ENCODE measurements at places on chromosomes 7 and 10.

DNA sequence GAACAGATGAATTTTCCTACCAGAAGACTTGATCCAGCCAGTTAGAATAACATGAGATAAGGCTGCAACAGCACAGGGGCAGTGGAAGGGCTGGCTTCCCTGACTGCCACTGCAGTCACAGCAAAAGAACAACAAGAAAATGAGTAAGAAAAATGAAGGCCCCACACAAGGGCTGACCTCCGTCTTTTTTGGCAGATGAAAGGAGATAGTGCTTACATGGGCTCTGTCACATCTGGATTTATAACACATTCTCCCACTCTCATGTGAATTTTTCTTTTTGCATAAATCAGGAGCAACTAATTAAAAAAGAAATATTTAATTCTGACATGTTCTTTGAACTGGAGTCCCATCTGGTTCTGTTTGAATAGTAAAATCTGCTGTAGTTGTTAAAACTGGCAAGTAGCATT is 99.6 kb downstream of the NRP1 start:
- DNase-seq: no peak

- DNase-seq: no peak
Observed at GRCh38 chr10:101968940-101969321, 87.0 kb downstream of the ARMH3 start.

GRCh38 chr10:8316284-8316683 is 261.8 kb downstream of the GATA3 start:
- no peak for DNase-seq

GRCh38 chr7:113796557-113796956 is 122.3 kb downstream of the PPP1R3A start:
- DNase-seq: no peak

DNA sequence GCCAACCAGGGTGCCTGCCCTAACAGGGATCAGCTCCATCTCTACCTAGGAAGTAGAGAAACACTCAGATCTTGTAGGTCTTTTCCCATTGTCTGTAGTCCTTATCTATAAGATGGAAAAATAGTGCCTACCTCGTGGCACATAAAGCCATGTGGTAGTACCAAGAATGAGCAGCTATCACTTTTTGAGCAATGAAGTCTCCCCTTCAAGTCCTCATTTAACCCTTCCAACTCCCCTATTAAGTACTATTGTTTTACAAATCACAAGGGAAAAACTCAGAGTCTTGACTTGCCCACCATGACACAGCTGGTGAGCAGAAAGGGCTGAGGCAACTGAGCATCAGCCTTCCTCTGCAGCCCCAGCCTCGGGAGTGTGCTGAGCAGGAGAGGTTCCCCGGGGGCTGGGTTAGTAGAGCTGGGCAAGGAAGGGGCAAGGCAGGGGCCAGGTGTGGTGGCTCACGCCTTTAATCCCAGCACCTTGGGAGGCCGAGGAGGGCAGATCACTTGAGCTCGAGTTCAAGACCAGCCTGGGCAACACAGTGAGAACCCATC is 3.3 kb downstream of the FRAT2 start:
- DNase-seq: no peak

- DNase-seq: no peak
Observed at GRCh38 chr10:132112611-132113010, 46.9 kb downstream of the JAKMIP3 start.

DNA sequence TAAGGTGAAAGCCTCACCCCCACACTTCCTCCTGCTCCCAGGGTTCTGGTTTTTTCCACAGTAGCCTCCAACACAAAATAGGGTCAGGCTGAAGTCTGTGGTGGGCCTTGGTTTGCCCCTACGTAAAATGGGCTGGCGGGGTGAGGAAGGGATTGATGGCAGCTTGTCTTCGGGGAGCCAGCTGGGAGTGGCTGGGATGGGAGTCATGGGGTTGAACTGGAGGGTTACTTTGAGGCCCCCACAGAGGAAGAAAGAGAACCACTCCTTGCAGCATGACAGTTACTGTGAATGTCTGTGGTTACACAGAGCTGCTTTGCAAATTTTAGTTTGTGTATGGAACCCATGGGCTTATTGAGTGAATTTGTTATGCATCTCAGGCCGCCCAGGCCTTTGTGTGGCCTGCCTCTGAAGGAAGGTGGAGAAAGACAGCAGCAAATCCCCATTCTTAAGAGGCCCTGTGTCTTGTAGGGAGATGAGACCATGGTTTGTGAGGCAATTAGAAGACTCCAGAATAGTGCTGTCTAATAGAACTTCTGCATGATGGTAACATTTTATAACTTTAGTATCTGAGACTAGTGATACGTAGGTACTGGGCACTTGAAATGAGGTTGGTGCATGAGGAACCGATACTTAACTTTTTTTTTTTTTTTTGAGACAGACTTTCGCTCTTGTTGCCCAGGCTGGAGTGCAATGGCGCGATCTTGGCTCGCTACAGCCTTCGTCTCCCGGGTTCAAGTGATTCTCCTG is 8.1 kb downstream of the TRIM8 start:
- DNase-seq: no peak

DNA sequence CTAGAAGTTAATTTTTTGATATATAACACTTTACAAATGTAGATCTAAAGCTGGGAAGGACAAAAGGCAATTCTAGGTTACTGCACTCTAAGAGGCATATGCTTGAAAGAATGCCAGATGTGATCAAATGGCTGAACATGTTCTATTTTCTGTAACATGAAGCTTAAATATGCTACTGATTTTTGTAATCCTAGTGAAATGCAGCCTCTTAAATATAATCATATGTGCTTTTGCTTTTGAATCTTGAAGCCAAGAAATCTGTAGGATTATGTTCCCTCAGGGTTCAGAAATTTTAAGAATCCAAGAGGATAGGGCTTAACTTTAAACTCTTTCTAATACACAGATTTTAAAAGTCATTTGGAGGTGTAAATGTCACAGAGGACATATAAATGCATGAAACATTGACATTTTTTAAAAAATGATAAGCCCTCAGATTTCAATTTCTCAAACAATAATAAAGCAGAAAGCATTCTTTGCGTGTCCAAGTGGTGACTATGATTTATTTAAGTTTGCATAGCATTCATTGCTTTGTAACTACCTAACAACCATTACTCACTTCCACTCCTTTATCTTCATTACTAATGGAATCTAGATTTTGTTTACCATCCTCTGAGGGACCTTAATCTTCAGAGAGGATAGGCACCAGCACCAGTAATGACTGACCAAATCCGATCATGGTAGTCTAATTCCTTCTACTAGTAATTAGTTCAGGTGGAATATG is 170.4 kb downstream of the MAGI2 start:
- DNase-seq: no peak

DNA sequence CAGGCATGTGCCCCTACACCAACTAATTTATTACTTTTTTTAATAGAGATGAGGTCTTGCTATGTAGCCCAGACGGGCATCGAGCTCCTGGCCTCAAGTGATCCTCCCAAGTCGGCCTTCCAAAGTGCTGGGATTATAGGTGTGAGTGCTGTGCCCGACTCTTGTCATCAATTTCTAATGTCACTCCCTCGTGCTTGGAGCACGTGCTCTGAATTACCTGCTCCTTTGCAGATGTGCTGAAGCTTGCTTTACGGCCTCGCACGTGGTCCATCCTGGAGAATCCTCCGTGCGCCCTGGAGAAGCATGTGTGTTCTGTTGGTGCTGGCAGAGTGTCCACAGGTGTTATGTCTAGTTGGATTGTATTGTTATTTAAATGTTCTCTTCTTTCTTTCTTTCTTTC is 11.8 kb upstream of the UBE3C start:
- no peak for DNase-seq

DNA sequence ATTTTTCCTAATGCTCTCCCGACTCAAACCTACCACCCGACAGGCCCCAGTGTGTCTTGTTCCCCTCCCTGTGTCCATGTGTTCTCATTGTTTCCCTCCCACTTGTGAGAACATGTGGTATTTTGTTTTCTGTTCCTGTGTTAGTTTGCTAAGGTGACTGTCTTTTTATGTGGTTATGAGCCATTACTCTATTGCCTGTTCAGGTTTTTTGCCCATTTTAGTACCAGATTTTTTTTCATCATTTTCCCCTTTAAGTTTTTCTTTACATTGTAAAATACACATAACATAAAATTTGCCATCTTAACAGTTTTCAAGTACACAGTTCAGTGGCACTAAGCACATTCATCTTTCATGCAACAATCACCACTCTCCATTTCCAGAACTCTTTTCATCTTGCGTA is 133.5 kb downstream of the GPR158 start:
- DNase-seq: no peak

DNA sequence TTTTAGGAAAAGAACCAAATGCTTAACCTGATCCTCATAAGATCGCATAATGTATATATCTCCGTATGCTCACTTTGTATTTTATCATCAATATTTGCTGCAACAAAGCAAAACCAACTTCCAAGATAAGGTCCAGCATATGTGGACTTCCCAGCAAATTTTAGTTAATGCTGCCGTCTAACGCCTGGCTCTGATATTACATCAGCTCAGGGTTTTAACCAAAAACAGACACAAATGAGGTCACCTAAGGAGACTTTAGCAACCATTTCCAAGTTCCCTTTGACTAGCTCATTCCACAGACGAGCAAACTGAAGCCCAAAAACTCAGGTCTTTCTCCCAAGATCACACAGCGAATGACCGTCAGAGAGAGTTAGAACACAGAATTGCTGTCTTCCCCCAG is 59.4 kb upstream of the UCN3 start:
- no peak for DNase-seq

- no peak for DNase-seq
Observed at GRCh38 chr7:106062521-106062931, 49.6 kb downstream of the SYPL1 start.

- peak; percentile 21 for DNase-seq
Observed at GRCh38 chr7:157276731-157277562, 59.9 kb upstream of the DNAJB6 start.

GRCh38 chr10:21512573-21513404 is 12.7 kb downstream of the SKIDA1 start:
- no peak for DNase-seq

DNA sequence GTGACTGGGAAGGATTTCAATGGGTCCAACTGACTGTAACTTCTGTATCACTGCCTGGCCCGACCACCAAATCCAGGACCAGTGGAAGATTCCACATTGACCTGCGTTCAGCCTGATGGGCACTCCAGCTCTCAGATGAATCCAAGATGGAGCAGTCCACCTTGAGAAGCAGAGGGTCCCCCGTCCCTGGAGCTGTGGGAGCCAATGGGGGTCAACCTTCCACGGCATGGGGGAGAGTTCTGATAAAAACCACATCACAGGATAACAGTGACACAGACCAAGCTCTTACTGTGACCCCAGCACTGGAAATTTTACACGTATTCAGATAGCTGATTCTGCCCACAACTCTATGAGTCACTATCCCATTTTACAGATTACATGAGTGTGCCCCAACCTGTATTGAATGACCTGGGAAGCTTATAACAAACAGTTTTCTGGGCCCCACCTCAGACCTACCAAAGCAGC is 11.2 kb downstream of the ZCCHC24 start:
- DNase-seq: no peak

DNA sequence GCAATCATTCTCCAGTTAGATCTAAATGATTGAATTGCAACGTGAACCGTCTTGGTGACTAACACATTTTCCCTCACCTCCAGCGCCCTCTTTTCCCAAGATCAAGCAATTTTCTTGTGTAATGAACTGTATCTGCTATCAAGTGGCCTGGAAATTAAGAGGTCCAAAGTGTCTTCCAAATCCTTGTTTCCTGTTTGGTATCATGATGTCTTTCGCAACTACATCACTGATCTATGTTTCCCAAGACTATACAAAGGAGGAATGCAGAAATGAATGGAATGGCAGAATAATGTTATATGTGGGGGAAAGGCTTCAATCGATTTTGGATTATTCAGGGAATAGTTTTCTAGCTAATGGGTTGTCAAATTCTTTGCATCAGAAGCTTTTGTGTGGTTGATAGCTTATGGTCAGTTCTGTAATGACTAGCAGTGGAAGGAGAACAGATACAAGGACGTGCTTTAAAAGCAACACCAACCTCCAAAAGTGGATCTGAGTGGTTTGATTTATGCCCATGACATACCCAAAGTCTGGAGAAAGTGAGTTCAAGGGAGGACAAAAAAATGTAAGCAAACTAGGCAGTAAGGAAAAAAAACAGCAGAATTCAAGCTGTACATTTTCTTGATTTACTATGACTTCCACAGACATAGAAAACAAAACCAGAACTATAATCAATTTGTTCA is 14.6 kb upstream of the ZEB1 start:
- DNase-seq: no peak

GRCh38 chr10:47370878-47371277 is 13.2 kb downstream of the ZNF488 start:
- DNase-seq: no peak

DNA sequence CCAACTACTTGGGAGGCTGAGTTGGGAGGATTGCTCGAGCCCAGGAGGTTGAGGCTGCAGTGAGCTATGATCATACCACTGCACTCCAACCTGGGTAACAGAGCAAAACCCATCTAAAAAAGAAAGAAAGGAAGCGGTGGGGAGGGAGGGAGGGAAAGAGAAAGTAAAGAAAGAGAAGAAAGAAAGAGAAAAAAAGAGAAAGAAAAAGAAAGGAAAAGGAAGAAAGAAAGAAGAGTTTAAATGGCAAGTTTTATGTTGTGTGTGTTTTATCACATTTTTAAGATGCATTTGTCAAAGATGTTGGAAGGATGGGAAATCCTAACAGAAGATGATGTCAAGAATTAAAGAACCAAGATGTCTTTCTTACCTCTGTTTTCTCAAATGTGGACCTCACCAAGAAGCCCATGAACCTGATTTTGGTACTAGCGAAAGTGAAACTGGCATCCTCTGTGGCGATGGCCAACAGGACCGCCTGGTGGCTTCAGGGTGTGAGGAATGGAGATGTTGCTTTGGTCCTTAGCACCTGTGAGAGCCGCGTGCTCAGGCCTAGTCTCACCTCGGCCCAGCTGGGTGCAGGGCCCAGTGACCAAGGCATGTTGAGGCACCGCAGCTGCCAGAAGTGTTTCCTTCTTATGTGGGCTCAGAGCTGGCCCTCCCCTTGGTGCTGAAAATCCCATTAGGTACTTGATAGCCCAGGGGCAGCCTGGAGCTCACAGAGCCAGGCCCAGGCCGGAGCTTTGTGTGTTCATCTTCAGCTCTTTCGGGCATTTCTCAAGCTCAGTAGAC is 9.8 kb downstream of the UCMA start:
- DNase-seq: no peak

DNA sequence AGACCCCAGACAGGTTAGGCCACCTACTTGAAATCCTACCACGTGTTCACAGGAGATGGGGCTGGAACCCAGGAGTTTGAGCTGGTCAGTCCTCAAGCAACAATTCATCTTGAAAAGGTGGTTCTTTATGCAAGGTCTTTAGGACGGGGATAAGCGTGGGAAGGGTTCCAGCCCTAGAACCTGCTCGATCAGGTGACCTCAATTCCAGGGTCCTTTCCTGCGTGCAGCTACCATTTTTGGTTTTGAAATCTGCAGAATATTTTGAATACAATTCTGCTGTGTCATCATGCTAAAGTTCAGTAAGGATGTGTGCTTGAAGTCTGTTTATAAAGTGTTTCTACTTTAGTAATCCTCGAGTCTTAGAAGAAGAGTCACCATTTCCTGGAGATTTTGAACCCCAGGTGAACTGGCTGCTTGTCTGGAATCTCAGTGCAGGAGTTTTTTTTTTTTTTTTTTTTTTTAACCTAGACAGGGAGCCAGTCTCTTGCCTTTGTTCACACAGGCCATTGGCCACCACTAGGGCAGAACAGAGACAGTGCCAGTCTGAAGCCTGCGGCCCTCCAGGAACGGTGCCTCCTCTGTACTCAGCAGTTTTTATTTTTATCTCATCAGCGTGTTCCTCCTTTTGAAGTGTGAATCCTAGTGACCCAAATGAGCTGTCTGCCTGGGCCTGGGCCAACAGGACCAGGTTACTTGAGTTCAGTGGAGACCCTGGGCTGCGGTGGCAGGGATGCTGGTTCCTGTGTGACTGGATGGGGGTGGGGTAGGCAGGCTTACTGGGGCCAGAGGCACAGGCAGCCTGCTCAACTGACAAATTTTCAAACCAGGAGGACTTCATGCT is 54.6 kb downstream of the EEPD1 start:
- DNase-seq: no peak
